Stimulated activated CD4-positive, alpha-beta T cell treated with anti-CD3 and anti-CD28 coated beads, Interleukin-1b, Interleukin-23, amount 100 ng/mL, for 1 hour (primary cell): ENCODE measurements at places on chromosomes 7 and 10.

GRCh38 chr10:29736366-29737073 lies 101.7 kb upstream of the SVIL start:
- DNase-seq: no peak

DNA sequence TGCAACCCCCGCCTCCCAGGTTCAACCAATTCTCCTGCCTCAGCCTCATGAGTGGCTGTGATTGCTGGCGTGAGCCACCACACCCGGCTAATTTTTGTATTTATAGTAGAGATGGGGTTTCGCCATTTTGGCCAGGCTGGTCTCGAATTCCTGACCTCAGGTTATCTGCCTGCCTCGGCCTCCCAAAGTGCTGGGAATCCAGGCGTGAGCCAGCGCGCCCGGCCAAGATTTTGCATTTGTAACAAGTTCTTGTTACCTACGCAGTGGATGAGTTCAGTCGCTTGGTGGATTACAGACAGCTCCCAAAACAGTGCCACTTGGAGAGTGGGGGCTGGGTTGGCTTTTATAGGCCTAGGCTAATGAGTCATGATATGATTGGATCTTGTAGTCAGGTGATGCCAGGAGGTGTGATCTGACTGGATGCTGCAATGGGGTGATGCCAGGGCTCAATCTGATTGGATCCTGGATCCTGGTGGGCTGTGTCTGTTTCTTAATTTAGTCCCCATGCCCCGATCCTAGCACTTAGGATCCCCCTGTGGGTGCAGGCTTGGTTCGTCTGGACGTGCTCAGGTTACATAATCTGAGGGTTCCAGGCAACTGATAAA lies 20.3 kb downstream of the SBDS start:
- DNase-seq: no peak

- no peak for DNase-seq
Observed at GRCh38 chr7:93231259-93231658, 907 bp upstream of the VPS50 start.

- DNase-seq: no peak
Observed at GRCh38 chr7:17312641-17313040, 14.2 kb downstream of the AHR start.

DNA sequence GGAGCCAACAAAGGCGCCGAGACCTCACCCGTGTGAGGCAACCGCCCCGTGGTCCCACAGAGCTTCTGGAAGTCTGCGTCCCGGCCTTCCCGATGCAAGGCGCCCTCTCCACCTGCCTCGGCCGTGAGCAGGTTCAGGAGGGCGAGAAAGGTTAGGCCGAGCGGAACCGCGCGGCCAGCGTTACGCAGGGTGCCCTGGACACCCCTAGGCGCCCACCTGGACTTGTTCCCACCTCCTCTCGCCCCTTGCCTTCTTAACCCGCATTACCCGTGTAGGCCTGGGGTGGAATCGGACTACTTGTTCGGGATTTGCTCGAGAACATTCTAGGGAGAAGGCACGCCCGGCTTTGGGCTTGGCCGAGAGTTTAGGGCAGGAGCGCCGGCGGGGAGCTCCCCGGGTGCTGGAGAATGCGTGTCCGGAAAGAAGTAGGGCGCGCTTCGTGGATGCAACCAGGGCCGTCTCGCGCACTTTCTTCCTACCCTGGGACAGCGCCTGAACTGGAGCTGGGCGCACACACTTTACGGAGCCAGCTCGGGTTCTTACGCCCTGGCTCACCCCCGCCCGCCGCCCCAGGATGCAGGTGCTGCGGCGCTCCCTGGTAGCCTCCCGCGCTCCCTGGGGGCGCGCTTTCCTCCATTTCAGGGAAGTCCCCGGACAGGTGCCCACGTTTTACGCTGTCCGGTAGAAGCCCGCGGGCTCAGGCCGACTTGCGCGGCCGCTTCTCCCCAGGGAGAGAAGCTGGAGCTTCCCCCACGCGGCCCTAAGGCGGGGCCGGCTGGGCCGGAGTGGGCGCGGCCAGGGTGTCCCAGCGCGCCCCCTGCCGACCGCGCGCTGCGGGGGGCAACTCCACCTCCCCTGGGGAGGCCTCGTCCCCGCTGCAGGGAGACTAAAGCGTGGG lies 74.5 kb downstream of the INSIG1 start:
- no peak for DNase-seq

DNA sequence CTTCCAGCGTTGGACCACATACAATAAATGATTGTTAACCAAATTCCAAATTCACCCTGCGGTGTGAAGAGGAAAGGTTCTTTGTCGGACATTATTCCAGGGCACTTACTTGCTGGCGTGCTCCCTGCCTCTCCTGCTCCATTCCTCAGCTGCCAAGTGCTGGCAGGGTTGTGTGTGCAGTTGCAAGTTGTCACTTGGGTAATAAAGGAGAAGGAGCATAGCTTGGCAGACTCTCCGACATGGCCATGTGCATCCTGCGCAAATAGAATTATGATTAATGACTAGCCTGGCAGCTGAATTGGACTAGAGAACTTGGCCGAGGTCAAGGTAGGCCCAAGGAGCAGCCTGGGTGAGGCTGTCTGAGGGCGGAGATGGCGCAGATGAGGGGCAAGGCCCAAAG lies 92.3 kb upstream of the ELMO1 start:
- DNase-seq: no peak

DNA sequence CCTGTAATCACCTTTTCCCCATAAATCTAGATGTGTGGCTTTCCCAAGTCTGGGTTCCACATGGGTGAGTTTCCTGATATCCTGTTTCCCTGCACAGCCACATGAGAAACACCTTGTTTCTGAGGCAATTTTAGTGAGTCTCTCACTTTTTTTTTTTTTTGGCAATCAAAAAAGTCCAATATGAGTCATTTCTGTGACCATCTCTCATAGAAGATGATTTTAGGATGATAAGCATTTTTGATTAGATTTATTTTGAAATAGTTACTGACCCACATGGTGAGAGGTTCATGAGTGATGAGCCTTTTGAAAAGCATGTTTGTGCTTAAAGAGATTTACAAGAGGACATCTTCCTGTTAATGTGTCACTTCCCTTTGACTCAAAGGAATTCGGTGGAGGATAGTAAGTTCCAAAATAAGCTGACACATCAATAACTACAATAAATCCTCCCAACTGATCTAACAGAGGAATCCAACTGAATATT lies 464.0 kb downstream of the INHBA start:
- DNase-seq: no peak

DNA sequence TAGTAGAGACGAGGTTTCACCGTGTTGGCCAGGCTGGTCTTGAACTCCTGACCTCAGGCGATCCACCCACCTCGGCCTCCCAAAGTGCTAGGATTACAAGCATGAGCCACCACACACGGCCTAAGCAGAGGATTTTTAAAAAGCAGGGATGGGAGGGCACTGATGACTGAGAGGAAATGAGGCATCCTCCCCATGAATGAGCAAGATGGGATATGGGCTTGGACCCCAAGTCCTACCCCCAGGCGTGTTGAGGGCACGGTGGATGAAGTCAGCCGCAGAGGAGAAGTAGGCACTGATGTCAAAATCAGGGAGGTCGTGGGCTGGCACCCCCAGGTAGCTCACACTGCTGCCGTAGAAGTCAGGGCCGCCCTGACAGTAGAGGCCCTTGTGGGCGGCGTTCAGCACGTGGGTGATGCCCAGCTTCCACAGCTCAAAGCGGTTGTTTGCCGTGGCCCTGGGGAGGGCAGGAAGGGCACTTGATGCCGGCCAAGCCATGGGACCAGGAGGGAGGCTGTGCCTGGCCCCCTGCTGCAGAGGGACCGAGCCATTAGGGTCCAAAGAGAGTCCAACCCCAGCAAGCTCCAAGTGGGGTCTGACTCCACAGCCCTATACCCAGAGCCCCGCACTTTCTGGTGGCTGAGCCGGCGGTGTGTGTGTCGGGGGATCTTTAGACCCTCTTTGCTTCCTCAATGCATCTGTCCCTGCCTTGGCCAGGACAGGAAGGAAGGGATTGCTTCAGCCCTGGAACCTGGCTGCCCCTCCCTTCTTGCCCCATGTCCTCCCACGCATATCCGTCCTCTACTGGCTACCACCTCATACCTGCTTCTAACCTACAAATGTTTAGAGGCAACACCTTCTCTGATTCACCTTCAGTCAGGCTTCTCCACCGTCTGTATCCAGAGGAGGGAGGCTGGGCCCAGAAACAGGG lies 3.4 kb upstream of the SAMD8 start:
- no peak for DNase-seq

DNA sequence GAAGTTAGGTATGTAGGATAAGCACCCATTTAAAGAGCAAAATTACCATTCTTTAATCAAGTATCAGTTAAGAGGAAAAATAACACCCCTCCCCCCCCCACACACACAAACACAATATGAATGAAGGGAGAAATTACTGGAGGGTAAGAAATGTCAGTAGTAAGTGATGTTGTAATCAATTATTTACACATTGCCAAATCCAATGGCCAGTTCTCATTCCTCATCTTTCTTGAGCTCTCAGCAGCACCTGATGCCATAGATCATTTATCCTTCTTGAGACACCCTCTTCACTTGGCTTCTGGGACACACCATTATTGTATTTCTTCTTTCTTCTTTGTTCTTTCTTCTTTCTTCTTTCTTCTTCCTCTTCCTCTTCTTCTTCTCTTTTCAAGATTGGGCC lies 33.7 kb upstream of the FAM3C start:
- no peak for DNase-seq

DNA sequence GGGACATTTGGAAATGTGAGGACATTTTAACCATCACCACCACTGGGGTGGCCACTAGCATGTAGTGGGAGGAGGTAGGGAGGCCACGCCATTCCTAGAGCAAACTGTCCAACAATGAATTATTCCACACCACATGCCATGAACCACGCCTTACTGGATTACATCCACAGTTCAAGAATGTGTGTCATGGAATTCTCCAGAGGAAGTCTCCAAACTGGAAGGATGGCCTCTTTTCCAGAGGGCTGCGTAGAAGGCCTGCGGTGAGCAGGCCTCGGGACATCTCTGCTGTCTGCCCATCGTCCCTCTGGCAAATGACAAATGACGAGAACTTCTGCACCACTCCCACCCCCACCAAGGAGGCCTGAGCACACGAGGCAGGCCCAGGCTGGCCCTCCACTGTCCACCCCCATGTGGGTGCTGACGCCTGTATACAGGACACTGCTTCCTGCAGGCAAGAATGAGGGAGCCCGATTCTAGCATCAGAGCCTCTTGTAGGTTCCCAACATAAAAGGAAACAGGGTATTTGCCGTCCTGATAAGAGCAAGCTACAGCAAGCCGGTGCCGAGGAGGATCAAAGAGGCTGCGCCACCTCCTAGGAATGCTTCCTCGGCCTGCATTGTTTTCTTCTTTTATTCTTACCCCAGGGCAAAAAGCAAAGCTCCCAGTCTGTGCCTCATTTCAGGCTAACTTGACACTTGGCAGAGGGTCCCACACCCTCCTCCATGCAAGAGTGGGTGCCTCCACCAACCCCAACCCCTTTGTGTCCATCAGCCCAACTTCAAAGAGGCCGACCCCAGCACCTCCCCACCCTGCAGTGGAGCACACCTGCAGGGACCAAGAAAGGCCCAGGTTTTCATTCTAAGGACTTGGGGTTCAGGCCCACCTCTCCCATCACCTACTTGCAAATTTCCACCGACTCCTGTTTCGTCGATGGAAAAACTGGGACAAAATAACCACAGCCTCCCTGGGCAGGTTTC lies 23.9 kb downstream of the TNS3 start:
- no peak for DNase-seq

GRCh38 chr10:102342458-102342857 lies 53.0 kb upstream of the NFKB2 start:
- DNase-seq: no peak

GRCh38 chr10:44908936-44909630 lies 2.1 kb upstream of the TMEM72 start:
- no peak for DNase-seq

GRCh38 chr7:51016546-51016945 lies 233.8 kb upstream of the GRB10 start:
- no peak for DNase-seq

- no peak for DNase-seq
Observed at GRCh38 chr7:6385110-6385781, 62.5 kb downstream of the DAGLB start.

GRCh38 chr7:2209961-2210323 lies 22.8 kb downstream of the MAD1L1 start:
- no peak for DNase-seq

- DNase-seq: no peak
Observed at GRCh38 chr10:91415816-91416215, 5.7 kb downstream of the HECTD2 start.
